ENCODE measurements at places on chromosomes 3 and 15. TPM values are rescaled to one million over a fixed set of nuclear protein-coding genes. Genes with fewer than 3 reads are reported as not detected.

Gene ANKRD63
- not detected for total RNA-seq

Gene FGD5
- total RNA-seq: 0.40 TPM

DNA sequence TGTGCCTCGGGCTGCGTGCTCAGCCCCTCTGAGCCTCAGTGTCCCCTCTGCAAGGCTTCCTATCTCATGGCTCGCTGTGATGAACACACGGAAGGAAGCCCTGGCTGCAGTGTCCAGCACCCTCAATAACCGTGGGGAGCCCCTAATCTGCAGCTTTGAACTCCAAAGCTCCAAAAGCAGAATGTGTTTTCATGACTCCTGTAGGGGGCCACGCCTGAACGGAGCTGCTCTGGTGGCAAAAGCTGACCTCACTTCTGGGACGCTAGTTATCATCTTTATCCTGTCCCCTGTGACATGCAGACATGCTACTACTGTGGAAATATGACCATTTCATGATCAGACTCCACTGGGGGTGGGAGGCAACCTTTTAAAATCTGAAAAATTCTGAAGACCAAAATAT is 98.8 kb downstream of the SEC22A start:
- DNase-seq: no peak

- DNase-seq: peak; percentile 42
Observed at GRCh38 chr3:186526256-186526606, 17.9 kb downstream of the CRYGS start.

DNA sequence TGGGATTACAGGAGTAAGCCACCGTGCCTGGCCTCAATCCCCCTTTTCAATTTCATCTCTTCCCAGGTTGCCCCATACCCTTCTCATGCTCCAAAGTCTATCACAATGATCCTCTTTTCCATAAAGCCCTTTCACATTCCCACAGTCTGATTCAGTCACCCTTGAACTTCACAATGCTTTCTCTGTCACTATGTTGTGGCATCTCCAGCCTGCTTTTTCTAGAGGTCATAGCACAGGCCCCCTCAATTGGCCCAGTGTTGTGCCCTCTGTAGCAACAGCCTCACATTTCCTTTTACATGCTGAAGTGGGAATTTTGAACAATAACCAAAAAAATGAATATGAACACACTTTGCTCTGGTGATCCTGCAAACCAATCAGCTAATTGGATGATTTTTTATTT is 21.5 kb downstream of the DRD3 start:
- DNase-seq: no peak

Data from MG63 (cell line).